Stimulated activated CD4-positive, alpha-beta T cell treated with anti-CD3 and anti-CD28 coated beads, TNF-alpha, amount 100 ng/mL, for 48 hours (primary cell): ENCODE measurements at places on chromosomes 2 and 18.

DNA sequence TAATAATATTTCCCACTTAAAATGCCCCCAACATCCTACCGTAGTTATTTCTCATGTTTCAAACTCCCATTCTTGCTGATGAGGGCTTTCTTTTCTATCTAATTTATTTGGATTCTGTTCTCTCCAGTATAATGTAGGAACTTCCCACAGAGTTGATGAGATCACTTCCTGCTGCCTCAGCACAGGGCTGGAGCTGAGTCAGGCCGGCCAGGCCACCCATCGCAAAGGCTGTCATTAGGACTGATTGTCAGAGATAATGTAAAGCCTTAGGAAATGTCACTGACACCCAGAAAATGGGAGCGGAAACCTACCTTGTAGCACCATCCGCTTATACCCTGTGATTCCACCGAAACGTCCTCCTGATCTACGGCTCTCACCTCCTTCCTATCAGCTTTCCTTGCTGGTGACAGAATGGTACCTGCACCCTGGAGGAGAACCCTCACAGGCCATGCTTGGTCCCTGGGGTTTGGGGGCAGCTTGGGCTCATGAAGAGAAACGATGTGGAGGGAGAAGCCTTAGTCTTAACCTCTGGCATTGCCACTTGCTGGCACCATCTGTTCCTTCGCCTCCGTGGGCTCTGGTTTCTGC is 672.8 kb upstream of the ID2 start:
- no peak for DNase-seq

GRCh38 chr18:74266161-74266560 is 25.6 kb downstream of the CYB5A start:
- DNase-seq, result no peak

- DNase-seq, result no peak
Measured at GRCh38 chr2:18966131-18966530, 376.8 kb upstream of the NT5C1B start.

DNA sequence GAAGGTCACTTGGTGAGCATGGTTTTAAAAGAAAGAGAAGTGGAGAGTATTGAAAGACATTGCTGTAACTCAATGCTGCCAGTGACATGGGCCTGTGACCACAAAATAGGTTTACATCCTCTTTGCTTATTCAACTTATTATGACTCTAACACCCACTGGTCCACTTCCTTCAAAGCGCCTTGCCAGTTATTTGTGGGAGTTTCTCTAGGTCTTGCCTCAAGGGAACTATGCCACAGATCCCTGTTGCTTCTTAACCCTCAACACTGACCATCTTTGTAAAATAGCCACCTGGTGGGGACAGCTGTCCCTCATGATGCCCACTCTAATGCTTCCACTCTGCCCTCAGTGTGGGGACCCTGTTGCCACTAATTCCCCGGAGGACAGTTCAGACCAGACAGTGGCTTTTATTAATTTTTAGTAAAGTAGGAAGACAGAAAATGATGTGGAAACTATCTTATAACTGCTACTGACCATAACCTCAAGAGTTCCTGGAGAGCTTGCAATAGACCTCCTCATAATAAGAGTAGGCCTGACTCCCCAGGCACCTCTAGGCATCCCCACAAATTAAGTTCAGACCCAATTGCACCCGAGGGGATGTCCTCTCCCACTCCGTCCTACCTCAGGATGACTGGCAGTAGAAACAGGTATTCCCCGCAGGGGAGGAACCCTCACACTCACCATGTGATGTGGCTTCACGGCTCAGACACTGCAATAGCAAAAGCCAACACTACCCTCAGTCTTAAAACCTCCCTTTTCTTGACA is 31.3 kb upstream of the SLC25A52 start:
- DNase-seq, result no peak

DNA sequence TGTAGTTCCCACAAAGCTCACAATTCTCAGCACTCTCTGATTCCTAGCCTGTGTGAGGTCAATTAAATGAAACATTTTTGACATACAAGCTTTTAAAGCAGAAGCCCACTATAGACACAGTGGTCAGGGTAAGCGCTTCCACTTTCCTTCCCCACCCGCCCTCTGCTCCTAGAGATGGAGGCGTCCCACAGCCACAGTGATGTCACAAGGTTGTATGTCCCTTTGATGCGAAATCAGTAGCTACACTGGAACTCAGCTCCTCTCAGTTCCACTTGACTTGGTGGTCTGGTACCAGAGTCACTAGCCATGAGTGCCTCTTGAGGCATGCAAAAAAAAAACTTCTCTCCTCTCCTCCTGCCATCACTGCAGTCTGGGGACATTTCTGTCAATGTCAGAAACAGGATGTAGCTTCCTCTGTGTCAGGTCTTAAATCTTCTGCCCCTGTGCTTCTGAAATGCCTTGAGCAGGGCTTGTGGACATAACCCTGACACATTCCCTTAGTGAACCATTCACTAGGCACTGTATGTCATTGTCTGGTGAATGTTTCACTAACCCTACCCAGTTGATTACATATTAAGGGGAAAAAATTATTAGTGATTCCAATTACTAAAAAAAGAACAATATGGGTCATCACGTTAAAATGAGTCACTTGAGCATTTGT is 7.8 kb downstream of the SULT1C4 start:
- DNase-seq, result no peak

DNA sequence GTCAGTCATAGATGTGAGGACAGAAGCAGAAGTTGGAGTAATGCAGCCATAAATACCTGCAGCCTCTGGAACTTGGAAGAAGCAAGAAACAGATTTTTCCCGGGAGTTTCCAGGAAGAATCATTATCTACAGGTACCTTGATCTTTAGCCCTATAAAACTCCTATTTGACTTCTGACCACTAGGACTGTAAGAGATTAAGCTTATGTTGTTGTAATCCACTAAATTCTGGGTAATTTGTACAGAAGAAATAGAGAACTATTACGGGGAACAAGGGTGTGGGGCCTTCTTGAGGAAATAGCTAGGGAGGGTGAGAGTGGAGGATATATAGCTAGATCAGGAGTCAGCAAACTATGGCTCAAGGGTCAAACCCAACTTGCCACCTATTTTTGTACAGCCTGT is 353.2 kb downstream of the SLC4A3 start:
- DNase-seq, result no peak

DNA sequence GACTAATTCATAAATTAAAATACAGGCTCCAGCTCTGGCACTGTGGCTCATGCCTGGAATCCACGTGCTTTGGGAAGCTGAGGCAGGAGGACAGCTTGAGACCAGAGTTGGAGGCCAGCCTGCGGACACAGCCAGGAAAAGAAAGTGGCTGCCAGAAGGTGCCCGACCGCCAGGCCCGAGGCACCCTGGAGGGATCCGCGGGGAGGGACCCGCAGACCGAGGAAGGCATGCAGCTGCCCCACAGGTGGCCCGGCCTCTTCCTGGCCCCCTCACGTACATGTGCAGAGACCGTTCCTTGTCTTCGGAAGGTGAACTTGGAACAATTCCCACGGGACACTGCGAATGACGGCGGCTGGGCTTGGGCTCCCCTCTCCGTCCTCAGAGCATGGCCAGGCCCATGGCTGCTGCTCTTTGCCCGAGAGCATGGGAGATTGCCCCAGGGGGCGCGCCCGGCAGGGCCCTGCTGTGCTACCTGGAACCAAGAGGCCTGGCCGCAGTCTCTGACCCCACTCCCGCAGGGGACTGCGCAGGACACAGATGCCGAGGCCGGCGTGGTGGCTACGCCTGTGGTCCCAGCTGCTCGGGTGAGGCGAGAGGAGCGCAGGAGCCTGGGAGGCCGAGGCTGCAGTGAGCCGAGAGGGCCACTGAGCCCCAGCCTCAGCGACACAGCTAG is 55.6 kb upstream of the IMP4 start:
- DNase-seq, result no peak
